ENCODE measurements at places on chromosomes 6 and 20.

- DNase-seq: no peak
Observed at GRCh38 chr6:1418471-1419191, 29.3 kb downstream of the FOXF2 start.

DNA sequence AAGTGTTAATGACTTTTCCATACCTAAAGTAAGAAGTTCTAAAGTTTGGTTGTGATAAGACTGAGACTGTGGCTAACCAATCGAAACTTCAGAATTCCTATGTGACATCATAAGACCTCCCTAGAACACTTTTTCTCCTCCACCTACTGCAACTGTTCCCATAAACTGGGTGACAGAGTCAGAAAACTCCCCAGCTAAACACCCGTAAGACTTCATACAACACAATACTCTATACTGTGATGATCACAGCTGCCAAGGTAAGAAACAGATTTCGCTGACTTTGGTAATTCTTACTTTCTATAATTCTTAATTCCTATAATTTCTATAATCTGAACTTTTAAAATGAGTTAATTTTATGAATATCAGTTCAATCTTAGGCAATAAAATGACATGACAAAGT lies at the start of gene PLN:
PLN (plus strand) TSS at position 161 of the 400 bp plus-strand sequence. CDS start 10,626 bp downstream, outside the sequence.
- no peak for DNase-seq

- no peak for DNase-seq
Observed at GRCh38 chr20:6575912-6576401, 191.5 kb upstream of the BMP2 start.

- no peak for DNase-seq
Observed at GRCh38 chr20:19259141-19259591, 46.7 kb downstream of the SLC24A3 start.

DNA sequence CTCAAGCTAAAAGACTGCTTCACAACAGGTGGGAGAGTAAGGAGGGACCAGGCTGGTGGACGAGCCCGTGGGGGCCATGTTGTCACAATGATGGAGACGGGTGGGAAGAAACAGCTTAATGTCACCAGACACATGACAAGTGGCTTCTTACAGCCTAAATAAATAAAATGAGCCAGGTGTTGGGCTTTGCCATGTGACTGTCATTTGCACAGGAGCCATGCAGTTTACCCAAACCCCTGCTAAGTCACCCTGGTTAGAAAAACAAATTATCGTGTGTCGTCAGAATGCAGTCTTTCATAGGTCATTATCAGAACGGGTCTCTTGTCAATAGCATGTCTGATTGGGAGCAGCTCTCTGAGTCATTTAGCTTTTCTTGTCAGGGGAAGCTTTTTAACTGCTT lies 18.5 kb downstream of the BTBD3 start:
- DNase-seq: no peak
